ENCODE measurements at places on chromosomes 2 and 18.

DNA sequence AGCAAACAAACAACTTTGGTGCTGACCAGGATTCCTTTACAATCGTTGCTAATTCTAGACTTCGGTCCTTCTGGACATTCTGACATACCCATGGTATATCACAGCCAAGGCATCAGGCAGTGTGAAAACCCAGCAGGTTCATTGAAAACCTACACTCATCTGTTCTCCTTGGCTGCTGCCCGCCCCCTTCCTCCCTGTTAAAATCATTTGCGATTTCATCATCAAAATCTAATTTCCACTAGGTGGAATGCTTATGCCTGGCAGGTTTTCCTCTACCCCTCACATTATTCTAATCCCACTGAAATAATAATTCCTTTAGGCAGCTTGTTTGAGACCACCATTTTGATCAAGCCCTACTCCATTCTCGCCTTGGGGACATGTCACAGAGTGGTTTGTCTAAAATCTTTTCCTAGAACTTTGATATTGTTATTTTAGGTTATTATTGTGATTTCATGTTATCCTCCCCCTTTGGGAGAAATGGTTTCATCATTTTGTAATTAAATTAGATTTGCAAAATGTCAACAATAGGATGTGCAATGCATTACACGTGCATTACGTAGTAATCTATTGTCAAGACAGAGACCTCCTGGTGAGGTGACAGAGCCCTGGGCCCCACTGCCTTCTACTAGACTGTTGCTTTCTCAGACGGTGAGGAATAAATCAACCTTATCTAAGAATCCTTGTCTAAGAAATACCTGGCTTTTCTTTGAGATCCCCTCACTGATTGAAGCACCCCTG is 31.0 kb upstream of the ASPRV1 start:
- DNase-seq, result no peak

DNA sequence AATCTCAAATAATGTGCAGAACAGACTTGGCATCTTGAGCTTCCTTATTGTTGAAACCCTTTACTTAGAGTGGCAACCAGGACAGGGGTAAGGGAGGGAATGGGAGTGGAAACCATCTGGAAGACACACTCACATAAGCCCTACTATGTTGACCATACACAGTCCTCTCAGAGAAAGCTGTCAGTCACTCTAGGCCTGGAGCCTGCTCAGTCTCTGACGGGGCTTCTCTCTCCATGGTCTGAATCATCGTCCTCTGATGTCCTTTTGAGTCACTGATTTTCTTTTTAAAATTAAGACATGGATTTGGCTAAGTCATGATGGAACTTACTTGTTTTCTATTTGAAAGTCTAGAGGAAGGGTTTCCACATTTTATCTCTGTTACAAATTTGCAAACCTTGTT is 74.0 kb downstream of the MYO1B start:
- DNase-seq, result no peak

DNA sequence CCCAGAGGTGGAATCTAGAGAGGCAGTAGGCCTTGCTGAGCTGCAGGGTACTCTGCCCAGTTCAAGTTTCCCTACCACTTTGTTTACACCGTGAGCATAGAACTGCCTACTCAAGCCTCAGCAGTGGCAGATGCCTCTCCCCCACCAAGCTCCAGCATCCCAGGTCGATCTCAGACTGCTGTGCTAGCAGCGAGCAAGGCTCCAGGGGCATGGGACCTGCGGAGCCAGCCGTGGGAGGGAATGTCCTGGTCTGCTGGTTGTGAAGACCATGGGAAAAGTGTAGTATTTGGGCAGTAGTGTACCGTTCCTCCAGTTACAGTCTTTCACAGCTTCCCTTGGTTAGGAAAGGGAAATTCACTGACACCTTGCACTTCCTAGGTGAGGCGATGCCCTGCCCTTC is 50.6 kb upstream of the FSIP2 start:
- DNase-seq, result no peak

DNA sequence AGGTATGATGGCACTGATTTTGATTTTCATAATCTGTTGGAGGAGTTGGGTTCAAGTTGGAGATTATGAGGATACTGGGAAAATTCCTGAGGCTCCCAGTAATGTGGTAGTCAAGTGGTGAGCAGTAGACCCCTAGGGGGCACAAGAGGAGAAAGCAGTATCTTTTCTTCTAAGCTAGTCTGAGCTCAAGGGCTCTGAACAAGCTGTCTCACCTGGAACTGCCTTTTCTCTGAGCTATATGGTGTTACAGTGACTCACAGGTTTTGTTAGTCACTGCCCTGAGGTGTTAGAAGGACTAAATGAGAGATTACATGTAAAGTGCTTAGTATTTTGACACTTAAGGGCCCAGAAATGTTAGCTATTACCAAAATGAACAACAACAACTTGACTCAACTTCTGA is 42.2 kb downstream of the CD302 start:
- peak; percentile 18 for DNase-seq

- DNase-seq, result no peak
These were observed 217.6 kb downstream of the TMEM182 start for GRCh38 chr2:102979429-102979828.

DNA sequence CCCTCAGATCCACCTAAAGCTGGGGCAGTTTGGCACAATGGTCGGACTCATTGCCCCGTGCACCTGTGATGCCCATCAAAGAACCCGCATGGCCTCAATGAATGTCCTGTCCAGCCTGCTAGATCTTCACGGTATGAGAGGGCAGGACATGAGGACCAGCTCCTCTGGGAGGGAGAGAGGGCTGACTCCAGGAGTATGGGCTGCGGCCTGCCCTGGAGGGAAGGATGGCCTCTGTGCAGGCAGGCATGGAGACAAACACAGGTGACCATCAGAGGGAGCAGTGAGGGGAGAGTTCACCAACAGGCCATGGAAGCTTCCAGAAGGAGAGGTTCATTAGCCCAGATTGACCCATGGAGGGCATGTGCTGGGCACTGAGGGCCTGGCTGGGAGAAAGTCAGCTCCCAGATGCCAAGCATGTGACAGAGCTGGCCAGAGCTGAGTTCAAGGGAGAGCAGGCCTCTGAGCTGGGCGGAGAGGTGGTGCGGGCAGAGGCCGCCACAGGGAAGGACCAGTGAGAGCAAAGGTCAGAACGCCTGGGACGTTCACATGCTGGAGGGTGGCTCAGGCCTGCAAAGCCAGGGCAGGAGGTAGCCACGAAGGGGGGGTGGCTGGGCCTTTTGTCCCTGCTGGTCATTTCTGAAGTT is 36.2 kb downstream of the HJURP start:
- no peak for DNase-seq

DNA sequence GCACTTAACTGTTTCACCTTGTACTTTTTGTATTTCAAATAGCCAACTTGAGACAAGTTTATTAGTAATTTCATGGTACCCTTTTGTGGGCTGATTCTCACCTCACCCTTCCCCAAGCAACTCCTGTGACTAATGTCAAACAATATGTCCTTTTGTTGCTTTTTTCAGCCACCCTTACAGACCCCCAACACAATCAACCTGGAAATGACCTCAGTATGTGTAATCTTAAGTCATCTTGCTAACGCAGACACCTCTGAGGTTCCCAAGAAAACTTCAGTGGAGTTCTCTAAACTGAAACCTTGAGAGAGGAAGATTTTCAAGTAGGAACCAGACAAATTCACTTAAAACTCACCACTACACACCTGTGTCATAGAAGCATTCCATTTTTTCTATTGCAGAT is 69.5 kb downstream of the KYNU start:
- no peak for DNase-seq

GRCh38 chr2:28360058-28360717 is 32.5 kb upstream of the FOSL2 start:
- DNase-seq, result no peak

- no peak for DNase-seq
These were observed 13.5 kb downstream of the TRIB2 start for GRCh38 chr2:12730265-12730664.

DNA sequence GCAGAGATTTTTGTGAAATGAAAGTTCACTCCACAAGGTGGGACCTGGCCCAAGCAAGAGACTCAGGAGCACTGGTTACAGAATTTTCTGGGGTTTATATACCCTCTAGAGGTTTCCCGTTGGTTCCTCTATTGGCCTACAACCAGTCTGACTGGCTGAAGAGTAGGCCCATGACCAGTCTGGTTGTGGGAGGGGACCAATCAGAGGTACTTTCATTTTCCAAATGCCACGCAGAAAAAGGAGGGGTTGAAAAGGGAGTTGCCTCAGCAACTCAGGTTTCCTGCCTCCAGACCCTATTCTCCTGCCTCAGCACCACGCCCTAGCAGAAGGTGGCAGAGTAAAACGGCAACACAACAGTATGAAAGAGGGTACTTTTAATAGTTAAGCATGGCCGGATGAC is 98.4 kb downstream of the COLEC12 start:
- no peak for DNase-seq

- DNase-seq, result no peak
These were observed 2.9 kb downstream of the ZFAND2B start for GRCh38 chr2:219209236-219210195.

DNA sequence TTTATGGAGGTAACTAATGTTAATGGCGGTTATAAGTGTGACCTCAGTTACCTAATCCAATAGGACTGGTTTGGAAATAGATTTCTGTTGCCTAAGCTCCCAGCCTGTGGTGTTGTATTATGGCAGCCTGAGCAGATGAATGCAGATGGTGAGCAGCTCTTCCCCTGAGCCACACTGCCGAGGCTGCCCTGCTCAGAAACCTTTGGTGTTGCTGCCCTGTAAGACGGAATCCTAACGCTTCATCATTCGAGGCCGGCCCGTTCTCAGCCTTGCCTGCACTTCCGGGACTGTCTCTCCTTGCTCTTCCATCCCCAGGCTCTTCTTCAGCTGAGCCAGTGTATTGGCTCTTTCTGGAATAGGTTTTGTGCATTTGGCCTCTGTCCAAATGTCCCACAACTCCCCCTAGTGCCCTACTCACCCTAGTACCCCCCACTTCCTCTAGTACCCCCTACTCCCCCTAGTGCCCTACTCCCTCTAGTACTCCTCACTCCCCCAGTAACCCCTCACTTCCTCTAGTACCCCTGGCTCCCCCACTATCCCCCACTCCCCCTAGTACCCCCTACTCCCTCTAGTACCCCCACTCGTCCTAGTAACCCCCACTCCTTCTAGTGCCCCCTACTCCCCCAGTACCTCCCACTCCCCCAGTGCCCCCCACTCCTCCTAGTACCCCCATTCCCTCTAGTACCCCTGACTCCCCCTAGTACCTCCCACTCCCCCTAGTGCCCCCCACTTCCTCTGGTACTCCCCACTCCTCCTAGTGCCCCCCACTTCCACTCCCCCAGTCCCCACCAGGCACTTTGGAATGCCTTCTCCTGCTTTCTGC is 106.0 kb upstream of the TAF1B start:
- DNase-seq, result no peak

DNA sequence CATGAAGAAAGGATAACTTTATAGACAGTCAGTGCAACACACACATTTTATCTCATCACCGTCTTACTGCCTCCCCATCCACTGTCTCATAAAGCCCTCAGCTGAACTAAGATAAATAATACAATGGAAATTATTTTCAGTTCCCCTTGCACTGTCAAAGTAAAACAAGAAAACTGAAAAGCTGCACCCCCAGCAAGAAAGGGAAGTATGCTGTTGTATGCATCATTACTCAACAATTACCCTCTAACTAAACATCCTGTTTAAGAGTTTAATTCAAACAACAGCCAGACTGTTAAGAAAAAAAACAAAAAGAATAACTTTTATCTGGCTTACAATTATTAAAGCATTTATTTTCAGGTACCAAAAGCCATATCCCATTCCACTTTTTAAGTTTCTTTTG is 25.0 kb downstream of the MPPE1 start:
- DNase-seq, result no peak

DNA sequence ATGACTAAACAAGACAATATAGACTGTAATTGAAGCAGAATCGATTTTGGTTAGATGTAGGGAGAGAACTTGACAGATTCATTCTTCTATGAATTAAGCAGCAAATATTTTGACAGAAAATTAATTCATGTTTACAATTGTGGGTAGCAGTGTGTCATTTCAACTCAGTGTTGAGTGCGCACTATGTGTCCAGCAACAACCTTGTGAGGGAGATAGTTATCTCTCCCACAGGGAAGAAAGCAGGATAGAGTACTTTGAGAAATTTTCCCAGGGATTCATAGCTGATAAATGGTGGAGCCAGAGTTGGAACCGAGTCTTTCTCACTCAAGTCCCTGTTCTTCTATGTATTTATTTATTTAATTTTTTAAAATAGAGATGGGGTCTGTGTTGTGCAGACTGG is 5.2 kb downstream of the MRPL33 start:
- no peak for DNase-seq

DNA sequence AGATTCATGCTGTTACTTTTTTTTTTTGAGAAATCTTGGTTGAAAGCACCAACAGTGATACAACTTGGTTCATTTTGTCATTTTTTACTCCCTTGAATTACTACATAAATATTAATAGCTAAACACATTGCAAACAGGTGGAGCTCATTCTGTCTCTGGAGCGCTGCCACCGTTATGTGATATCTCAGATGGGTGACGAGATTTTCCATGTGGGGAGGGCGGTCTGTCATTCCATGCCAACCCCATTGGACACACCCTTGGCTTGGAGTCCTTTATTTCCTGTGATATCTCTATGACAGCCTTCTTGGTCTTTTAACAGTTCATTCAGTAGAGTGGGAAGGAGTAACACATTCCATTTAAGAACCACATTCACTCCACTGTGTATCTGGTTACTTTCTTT is 794.8 kb downstream of the SATB2 start:
- no peak for DNase-seq

GRCh38 chr2:240509667-240510512 is 47.9 kb downstream of the ANKMY1 start:
- DNase-seq, result no peak

GRCh38 chr18:906416-907114 is 1.9 kb downstream of the ADCYAP1 start:
- DNase-seq, result peak; percentile 69

- DNase-seq, result no peak
These were observed 6.9 kb upstream of the STAT1 start for GRCh38 chr2:191020742-191021381.

DNA sequence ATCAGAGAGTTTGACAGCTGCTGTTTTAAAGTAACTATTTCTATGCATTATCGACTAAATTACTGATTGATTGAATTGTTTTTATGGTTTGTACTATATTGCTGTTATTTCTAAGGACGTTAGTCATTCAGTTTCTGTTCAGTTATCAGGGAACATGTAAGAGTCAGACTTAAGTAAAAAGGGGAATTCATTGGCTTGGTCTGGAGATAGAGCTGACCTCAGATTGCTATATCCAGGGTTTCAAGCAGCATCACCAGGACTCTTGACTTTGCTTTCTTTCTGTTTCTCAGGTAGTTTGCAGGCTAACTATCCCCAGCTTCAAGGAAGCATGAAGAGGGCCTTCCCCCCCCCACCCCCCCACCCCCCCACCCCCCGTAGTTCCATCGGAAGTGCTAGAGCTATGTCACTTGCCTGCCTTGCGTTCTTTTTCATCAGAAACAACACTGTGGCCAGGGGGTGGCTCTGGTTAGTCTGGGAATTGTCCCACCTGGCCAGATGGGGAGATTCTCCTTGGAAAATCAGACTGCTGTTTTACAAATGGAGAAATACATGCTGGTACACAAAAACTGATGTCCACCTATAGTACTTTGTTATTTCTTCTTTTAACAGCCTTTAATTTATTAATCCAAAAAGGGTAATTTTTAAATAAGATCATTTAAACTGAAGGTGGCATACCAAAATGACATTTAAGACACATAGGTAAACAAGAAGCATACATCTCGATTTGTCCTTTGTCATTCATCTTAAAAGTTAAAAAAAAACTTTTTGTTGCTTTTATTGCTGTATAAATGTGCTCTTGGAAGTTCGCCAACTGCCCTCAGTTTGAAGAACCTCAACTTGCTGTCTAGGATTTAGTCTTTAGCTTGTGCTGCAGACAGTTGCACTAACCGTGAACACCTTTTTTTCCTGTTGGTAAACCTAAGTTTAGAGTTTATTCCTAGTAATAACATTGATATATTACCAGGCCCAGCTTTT is 9.4 kb downstream of the SMAD4 start:
- no peak for DNase-seq

All from neural progenitor cell (in vitro differentiated cells).